ENCODE measurements at places on chromosomes 12 and 14. TPM values are rescaled to one million over a fixed set of nuclear protein-coding genes. Genes with fewer than 3 reads are reported as not detected.

DNA sequence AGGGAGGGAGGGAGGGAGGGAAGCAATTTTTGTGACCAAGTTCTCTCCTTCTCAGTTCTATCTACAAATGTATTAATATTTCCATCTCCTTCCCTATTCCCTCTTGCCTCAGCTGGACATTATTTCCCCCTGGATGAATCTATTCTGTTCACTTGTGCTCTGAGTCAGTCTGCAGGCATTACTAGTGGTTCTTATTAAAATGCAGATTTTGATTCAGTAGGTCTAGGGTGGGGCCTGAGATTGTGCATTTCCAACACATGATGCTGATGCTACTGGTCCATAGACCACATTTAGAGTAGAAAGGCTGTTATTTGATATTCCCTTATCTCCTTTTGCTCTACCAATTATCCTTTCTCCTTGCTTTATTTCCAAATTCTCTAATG, 40.1 kb upstream of the YAF2 start:
- H3K4me1 ChIP-seq: no peaks in the 10 kb centered on the region
- no peak overlapping the region for H3K27ac ChIP-seq
- H3K36me3 ChIP-seq: no peaks in the 10 kb centered on the region
- DNase-seq: no peak

- H3K27ac ChIP-seq: no peak overlapping the region
- no peak overlapping the region for H3K4me3 ChIP-seq
- no peaks in the 10 kb centered on the region for H3K4me1 ChIP-seq
- DNase-seq: no peak
- H3K27me3 ChIP-seq: no peaks in the 10 kb centered on the region
- H3K36me3 ChIP-seq: no peaks in the 10 kb centered on the region
These were observed 47.6 kb downstream of the PRICKLE1 start for GRCh38 chr12:42541965-42542364.

DNA sequence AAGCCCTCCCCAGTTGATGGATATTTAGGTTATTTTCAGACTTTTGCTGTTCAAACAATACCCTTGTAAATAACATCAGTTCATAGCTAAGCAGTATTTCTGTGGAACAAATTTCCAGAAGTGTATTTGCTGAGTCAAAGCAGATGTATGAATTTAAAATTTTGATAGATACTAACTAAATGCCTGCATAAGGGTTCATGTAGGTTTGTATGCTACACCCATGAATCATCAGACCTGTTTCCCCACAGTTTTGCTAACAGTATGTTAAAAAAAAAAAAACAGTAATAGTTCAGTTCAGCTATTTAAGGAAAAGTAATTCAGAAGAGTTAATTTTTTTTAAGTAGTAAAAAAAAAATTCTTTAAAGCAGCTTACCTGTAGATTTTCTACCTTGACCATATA, 236.1 kb upstream of the DIO2 start:
- H3K4me1 ChIP-seq: no peaks in the 10 kb centered on the region
- DNase-seq: no peak
- H3K27me3 ChIP-seq: no peaks in the 10 kb centered on the region
- H3K27ac ChIP-seq: no peak overlapping the region

DNA sequence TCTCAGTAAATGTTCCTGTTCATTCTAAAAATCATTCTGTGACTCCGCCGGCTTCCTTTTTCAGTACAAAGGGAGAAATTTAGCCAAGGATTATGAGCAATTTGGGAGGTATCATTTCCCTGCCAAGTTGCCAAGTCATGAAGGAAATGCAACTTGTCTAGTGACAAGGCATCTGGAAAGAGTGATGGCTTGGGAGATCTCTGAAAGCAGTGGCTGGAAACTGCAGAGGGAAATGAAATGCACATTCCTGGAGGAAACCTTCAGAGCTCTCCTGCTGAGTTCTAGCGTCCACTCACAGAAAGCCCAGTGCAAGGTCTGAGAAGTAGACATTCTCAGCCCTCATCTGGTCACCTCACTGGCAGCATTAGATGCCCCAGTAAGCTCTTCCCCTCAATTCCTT, 91.7 kb downstream of the GALC start:
- no peaks in the 10 kb centered on the region for H3K36me3 ChIP-seq
- H3K27ac ChIP-seq: no peak overlapping the region
- H3K4me1 ChIP-seq: peaks cover 3% of the 10 kb centered on the region

DNA sequence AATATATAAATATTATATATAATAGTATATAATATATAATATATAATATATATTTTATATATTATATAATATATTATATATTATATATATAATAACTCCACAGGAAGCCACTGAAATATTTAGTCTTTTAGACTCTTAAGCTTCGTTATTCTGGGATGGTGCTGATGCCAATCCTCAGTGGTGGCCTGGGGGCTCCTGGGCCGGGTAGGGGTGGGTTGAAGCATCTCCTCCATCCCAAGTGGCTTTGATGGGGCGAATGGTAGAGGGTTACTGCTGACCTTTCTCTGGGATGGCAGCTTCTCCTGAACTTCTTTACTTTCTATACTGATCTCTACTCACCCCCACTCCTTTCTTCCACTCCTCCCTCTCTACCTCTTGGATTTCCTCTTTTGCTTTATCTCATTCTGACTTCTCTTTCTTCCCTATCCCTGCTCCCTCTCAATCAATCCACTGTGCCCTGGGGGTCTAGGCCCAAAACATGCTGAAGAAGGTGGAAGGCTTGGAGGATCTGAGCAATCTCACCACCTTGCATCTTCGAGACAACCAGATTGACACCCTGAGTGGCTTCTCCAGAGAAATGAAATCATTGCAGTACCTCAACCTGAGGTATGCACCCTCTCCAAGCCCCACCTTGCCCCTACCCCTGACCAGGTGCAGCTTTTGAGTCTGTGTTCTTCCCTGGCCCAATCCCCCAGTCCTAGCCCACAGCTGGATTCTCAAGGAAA, 4.8 kb upstream of the ENO2 start:
- no peak overlapping the region for H3K27ac ChIP-seq
- no peak overlapping the region for H3K4me3 ChIP-seq
- H3K36me3 ChIP-seq: peaks cover 5% of the 10 kb centered on the region
- no peak for DNase-seq
- peaks cover 12% of the 10 kb centered on the region for H3K27me3 ChIP-seq

DNA sequence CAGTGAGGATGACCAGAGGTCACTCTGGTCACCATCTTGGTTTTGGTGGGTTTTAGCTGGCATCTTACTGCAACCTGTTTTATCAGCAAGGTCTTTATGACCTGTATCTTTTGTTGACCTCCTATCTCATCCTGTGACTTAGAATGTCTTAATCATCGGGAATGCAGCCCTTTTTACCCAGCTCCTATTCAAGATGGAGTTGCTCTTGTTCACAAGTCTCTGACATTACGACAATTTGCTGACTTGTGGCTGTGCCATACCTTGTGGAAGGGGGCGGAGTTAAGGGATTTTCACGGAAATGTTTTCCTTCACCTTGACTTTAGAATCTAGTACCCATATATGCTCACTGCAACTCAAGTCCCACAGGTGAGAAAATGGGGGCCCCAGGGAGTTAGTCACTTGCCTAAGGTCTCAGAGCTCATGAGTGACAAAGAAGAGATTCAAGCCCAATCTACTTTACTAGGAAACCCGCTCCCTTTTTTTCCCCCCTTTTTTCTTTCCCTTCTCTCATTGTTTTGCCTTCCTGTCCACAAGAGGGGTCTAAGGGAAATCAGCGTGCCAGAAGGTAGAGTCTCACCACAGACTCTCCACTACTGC, 2.7 kb upstream of the MAP1LC3B2 start:
- H3K4me3 ChIP-seq: no peak overlapping the region
- no peak overlapping the region for H3K27ac ChIP-seq
- DNase-seq: no peak
- peaks cover 1% of the 10 kb centered on the region for H3K27me3 ChIP-seq

DNA sequence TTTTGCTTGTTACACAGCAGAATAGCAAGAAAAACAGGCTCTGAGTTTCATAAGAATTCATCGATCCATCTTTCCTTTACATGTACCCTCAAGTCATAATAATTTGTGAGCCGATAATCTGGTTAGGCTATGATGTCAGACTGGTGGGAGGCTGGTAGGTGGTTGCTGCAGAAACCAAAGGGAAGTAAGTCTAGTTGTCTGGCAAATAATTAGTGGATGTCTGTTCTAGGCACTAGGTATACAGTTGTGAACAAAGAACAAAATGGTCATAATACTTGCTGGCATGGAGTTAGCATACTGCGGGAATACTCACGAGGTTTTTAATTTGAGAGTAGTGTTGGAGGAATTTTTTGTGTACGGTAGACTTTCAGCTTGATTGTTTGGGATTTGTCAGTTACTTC, 8.8 kb downstream of the SUSD6 start:
- peak overlapping the region; percentile 22 for H3K27ac ChIP-seq
- DNase-seq: no peak
- no peak overlapping the region for H3K4me3 ChIP-seq
- H3K27me3 ChIP-seq: no peaks in the 10 kb centered on the region
- H3K36me3 ChIP-seq: peaks cover 14% of the 10 kb centered on the region

GRCh38 chr12:131882804-131883520, 11.5 kb upstream of the ULK1 start:
- H3K4me3 ChIP-seq: no peak overlapping the region
- H3K27me3 ChIP-seq: peaks cover 1% of the 10 kb centered on the region
- peaks cover 10% of the 10 kb centered on the region for H3K4me1 ChIP-seq
- no peaks in the 10 kb centered on the region for H3K36me3 ChIP-seq
- DNase-seq: no peak

- H3K4me3 ChIP-seq: no peak overlapping the region
- H3K27ac ChIP-seq: no peak overlapping the region
These were observed 17.9 kb upstream of the KTN1 start for GRCh38 chr14:55562135-55562534.

PRPF40B gene
- total RNA-seq: 9.2 TPM

GRCh38 chr12:42445891-42446290, 119.9 kb downstream of the PPHLN1 start:
- no peak for DNase-seq
- peaks cover 5% of the 10 kb centered on the region for H3K4me1 ChIP-seq
- H3K4me3 ChIP-seq: no peak overlapping the region
- H3K36me3 ChIP-seq: peaks cover 41% of the 10 kb centered on the region
- no peaks in the 10 kb centered on the region for H3K27me3 ChIP-seq
- H3K27ac ChIP-seq: no peak overlapping the region

- H3K36me3 ChIP-seq: peaks cover 7% of the 10 kb centered on the region
- no peak overlapping the region for H3K4me3 ChIP-seq
- peaks cover 7% of the 10 kb centered on the region for H3K27me3 ChIP-seq
- DNase-seq: no peak
These were observed 10.3 kb downstream of the FBRSL1 start for GRCh38 chr12:132500142-132500855.

- peaks cover 6% of the 10 kb centered on the region for H3K27me3 ChIP-seq
- H3K36me3 ChIP-seq: no peaks in the 10 kb centered on the region
- peaks cover 3% of the 10 kb centered on the region for H3K4me1 ChIP-seq
These were observed 179.1 kb downstream of the KCNA5 start for GRCh38 chr12:5222729-5223128.

DNA sequence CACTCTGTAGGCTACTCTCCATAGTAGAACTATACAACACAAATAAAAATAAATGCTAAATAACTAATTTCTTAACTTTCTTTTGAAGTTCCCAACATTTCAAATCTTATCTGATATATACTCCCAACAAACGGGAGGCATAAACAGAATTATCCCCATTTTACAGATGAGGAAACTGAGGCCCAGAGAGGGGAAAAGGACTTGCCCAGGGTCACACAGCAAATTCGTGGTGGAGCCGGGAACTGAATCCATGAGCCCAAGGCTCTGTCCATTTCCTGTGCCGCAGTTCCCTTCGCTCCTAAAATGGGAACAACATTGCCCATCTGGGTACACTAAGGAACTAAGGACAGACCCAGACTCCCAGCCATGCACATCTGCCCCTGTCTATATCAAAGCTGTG, 12.2 kb downstream of the ZNF384 start:
- peaks cover 53% of the 10 kb centered on the region for H3K36me3 ChIP-seq
- no peaks in the 10 kb centered on the region for H3K4me1 ChIP-seq
- DNase-seq: no peak

ARHGDIB gene
- total RNA-seq: 217 TPM
